Chondrocyte (in vitro differentiated cells): ENCODE measurements at places on chromosomes 3 and 15. TPM values are rescaled to one million over a fixed set of nuclear protein-coding genes. Genes with fewer than 3 reads are reported as not detected.

DNA sequence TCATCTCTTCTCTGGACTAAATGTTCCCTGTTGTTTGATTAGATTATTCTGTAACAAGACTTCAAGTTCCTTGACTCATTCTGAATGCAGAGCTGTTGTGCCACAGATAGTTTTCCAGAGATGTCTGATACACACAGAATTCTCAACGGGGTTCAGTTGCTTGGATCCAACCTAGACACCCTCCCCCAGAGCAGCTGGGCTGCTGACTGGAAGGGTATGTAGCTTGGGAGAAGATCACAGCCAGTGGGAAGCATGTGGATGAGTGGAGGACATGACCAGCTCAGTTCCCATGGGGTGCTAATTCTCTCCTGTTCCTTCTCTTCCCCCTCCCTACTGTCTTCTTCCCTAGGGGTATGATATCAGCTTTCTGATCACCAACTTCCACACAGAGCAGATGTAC lies 6.6 kb upstream of the TTLL3 start:
- no peaks in the 10 kb centered on the region for H3K27me3 ChIP-seq
- H3K27ac ChIP-seq = peak overlapping the region; percentile 83
- DNase-seq = no peak
- H3K36me3 ChIP-seq = peaks cover 38% of the 10 kb centered on the region
- H3K4me3 ChIP-seq = no peak overlapping the region

TMEM212 gene
- not detected in 3 replicates for total RNA-seq

DNA sequence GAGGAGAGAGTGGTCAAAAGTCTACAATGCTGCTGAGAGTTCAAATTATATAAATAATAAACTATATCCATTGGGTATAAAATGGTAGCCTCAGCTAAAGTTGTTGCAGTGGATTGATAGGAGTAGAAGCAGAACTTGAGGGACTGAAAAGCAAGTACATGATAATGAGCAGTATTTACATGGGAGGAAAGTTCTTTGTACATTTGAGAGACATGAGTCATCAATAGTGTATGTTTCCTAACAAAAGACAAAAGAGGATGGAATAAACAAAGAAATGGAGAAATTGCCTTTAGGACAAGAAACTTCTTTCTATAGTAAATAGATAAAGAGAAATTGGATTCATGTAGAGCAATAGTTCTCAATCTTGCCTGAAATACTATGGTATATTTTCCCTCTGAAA lies 110.0 kb upstream of the PLSCR5 start:
- DNase-seq = no peak
- no peak overlapping the region for H3K4me3 ChIP-seq
- no peaks in the 10 kb centered on the region for H3K4me1 ChIP-seq
- H3K27me3 ChIP-seq = no peaks in the 10 kb centered on the region
- H3K27ac ChIP-seq = no peak overlapping the region

DNA sequence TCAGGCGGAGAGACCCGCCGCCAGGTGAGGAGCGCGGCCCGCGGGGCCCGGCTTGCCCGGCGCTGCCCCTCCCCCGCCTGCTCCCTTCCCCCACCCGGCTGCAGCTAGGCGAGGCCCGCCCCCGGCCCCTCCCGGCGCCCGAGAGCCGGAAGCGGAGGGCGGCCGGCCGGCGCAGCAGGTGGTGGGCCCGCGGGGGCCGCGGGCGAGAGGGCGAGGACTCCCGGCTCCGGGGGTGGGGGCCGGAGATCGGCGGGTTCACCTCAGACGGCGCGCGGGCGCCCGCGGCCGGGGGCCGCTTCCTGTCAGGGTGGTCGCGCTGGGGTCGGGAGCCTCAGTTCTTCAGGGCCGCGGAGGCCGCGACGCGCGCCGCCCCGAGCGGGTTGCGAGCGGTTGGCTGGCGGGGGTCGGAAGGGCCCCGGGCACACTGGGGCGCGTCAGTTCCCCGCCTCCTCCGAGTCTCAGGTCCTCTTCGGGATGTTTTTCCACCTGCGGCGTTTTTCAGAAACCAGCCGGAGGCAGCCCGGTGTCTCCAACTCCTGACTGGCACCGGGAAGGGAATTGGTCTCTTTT lies 395 bp downstream of the ZFAND6 start:
- peaks cover 27% of the 10 kb centered on the region for H3K4me1 ChIP-seq
- no peak for DNase-seq
- H3K4me3 ChIP-seq = peak overlapping the region; percentile 79
- H3K36me3 ChIP-seq = no peaks in the 10 kb centered on the region
- peak overlapping the region; percentile 89 for H3K27ac ChIP-seq

- H3K27me3 ChIP-seq = peaks cover 7% of the 10 kb centered on the region
- peaks cover 8% of the 10 kb centered on the region for H3K4me1 ChIP-seq
- DNase-seq = no peak
- peaks cover 1% of the 10 kb centered on the region for H3K36me3 ChIP-seq
These were observed 22.8 kb downstream of the ESYT3 start for GRCh38 chr3:138456961-138457862.

DNA sequence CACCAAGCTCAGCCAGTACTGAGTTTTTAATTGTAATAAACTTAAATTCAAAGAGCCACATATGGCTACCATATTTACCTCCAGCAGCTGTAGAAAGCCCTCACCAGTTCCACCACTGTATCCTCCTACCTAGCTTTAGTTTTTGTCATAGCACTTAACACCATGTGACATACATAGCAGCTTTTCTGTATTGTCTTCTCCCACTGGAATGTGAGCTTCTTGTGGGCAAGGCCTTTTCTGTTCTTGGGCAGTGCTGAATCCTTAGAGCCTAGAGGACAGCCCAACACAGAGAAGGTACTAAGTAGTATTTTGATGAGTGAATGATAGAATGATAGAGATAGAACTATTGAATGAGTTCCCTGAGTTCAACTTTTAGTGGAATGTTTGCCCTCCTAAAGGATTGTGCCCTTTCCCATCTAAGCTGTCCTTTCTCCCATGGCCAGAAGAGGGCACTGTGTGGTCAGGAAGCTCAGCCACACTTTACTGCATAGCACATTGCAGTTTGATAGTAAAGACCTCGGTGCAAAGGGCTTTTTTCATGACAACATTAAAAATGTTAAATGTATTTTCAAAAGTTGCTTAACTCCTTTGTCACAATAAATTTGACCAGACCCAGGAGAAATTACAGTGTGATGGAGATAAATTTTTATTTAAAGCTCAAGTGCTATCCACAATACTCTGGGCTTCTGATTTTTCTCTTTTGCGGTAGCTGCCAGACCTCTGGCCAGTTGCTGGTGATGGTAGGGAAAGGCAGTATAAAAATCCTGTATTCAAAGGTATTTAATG lies 115.8 kb downstream of the GHSR start:
- H3K4me1 ChIP-seq = peaks cover 12% of the 10 kb centered on the region
- peak overlapping the region; percentile 65 for H3K27ac ChIP-seq
- H3K36me3 ChIP-seq = peaks cover 37% of the 10 kb centered on the region
- H3K4me3 ChIP-seq = no peak overlapping the region

DNA sequence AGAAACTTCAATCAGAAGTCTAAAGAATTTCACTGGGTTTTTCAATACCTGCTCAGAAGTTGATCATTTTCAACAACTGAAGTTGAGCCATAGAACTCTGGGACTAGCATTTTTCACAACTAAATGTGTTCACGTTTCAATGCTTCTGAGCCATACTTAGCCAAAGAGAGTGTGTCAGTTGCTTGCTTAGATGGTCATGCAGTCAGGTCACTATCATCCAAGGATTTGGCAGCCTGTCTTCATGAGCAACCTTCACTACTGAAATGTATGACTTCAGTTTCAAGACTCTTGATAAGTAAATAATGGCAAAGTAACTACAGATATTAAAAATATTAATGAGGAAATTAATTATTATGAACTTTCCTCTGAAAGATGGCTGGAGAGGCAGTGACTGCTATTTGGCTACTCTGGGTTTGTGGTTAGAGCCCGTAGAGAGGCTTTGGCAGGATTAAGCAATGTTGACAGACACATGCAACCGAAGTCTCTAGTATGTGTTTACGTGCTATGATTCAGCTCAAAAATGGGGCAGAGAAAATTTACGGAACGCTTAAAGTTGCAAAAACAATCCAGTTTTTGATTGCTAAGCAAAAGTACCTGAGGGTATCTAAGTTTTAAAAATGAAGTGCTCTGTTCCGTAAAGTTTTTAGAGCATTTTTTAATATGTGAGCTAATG lies 133.8 kb downstream of the GMNC start:
- H3K4me1 ChIP-seq = no peaks in the 10 kb centered on the region
- no peaks in the 10 kb centered on the region for H3K27me3 ChIP-seq

DNA sequence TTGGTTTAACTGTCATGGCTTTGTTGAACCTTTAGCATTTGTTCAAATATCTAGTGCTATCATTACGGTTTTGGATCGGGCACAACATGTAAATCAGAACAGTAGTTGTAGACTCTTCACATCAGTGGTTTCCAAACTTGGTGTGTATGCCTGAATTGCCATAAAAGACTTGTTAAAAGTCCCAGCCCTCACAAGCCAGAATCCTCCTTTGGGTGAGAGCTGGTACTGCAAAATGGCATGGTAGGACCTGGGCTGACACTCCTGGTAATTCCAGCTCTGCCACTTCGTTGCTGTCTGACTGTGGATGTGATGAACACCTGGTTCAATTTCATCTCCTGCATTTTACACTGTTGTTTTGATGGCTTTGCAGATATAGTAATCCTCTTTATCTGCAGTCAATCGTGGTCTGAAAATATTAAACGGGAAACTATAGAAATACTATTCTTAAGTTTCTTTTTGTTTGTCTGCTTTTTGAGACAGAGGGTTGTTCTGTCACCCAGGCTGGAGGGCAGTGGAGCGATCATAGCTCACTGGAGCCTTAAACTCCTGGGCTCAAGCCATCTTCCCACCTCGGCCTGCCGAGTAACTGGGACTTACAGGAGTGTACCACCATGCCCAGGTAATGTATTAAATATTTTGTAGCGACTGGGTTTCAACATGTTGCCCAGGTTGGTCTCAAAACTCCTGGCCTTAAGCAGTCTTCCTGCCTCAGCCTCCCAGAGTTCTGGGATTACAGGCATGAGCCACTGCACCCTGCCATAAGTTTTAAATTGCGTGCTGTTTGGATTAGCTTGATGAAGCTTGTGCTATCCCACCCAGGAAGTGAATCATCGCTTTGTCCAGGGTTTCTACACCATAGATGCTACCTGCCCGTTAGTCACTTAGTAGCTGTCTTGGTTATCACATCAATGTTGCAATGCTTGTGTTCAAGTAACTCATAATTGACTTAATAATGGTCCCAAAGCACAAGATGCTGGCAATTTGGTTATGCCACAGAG lies 61.6 kb downstream of the RAB7A start:
- no peaks in the 10 kb centered on the region for H3K27me3 ChIP-seq
- no peak overlapping the region for H3K4me3 ChIP-seq
- H3K27ac ChIP-seq = peak overlapping the region; percentile 50
- DNase-seq = no peak
